ENCODE measurements at places on chromosomes 13 and 19.

DNA sequence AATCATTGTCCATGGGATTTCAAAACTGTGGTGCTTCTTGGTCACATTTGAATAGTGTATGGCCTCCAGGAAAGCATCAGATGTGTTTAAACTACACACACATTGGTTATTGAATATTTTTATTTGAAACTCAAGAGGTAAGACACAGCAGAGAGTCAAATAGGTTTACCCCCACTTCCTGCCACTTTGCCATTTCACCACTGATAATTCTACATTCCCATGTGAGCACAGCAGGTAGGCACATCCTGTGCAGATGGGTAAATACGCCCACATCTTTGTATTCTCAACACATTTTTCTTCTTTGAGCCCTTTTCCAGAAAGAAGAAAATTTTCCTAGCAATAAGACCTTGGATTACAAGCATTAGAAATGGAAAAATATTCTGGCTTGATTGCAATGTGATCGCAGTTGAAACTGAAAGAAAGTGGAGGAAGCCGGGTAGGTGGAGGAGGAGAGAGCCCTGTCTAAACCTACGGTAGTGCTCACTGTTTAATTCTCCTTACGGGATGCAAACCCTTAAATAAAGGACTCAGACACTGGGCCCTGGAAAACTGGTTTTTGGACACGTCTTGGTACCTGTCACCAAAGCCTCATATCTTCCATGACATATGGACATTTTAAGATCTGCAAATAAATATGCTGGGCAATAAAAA is 167.7 kb downstream of the COG6 start:
- no peak for DNase-seq

- peak; percentile 72 for DNase-seq
Observed at GRCh38 chr19:12669270-12670158, 2.9 kb downstream of the WDR83 start.

DNA sequence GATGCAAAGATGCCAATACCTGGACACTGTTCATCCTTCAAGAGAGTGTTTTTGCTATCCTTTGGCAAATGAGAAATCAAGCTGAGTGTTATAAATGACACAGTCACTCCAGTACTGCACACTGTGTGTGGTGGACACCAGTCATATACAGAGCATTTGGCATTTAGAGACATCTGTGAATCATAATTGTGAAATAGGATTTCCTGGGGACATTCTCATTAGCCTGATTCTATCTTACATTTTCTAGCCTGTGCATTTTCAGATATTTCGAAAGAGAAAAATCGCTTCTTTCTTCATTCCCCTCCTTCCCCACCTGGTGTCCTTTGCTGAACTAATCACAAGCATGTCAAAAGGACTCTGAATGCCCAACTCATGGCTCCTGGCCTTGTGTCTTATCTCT is 781.0 kb upstream of the ARGLU1 start:
- no peak for DNase-seq

DNA sequence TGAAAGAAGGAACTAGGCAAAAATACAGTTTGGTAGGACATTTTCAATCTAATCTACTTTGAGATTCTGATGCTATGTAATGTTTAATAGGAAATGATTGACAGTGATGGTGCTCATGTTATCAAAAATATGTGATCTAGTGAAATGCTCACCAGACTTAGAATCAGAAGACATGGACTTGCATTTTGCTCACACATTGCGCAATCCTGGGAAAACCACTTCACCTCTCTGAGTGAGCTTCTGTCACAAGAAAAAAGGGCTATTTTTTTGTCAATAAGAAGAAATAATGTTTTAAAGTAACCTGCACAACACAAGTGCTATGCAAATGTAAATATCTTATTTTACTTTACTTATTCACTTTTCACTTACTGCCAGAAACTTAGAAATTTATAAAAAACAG is 380.9 kb upstream of the HTR2A start:
- no peak for DNase-seq

DNA sequence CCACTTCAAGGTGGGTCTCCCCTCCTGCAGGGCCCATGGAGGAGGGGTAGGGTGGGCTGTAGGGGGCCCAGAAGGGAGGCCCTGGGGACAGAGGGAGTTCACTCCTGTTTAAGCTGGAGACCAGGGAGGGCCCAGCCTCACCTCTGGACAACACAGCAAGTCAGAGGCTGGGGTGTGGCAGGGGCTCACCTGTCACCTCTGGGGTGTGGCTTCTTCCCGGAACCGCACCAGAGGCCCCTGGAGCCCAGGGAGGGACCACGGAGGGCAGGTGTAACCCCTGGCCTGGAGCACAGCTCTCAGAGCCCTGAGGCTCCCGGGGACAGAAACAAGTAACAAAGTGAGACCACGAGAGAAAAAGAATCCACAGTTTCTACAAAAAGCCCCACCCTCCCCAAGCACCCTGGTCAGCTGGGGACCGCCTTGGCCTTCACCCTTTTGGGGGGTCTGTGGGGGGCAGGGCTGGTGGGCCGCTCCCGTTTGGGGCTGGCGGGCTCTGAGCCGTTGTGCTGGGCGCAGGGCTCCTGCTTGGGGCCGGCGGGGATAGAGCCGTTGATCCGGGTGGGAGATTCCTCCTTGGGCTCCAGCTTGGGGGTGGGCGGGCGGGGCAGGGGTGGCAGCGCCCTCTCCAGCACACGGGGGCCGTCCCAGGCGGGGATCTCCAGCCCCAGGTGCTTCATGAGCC is 8.0 kb downstream of the SIRT6 start:
- no peak for DNase-seq

GRCh38 chr13:40445557-40445990 is 220.9 kb downstream of the FOXO1 start:
- peak; percentile 99 for DNase-seq

- DNase-seq = no peak
Observed at GRCh38 chr19:29564574-29565005, 38.8 kb downstream of the VSTM2B start.

- no peak for DNase-seq
Observed at GRCh38 chr13:98054301-98054700, 88.6 kb upstream of the FARP1 start.

DNA sequence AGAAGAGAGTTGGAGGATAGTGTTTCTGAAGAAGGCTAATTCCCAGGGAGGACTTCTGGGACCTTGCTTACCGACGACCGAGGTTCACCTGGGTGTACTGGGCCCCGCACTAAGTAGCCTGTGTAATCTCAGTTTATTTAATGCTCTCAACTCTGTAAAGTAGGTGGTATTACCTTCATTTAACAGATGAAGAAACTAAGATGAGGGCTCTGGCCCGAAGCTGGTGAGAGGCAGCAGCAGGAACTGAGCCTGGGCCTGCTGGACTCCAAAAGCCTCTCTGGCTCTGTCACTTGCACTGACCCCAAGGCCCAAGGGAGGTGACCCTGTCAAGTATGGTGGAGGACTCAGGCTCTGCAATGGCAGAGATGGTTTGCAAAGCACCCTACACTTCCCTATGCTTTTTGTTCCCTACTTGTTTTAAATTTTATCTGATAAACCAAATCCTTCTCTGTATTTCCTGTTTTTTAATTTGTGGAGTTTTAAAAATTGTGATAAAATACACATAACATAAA is 50.6 kb downstream of the GGACT start:
- DNase-seq = no peak

- peak; percentile 9 for DNase-seq
Observed at GRCh38 chr13:106796280-106797047, 228.5 kb upstream of the ARGLU1 start.

DNA sequence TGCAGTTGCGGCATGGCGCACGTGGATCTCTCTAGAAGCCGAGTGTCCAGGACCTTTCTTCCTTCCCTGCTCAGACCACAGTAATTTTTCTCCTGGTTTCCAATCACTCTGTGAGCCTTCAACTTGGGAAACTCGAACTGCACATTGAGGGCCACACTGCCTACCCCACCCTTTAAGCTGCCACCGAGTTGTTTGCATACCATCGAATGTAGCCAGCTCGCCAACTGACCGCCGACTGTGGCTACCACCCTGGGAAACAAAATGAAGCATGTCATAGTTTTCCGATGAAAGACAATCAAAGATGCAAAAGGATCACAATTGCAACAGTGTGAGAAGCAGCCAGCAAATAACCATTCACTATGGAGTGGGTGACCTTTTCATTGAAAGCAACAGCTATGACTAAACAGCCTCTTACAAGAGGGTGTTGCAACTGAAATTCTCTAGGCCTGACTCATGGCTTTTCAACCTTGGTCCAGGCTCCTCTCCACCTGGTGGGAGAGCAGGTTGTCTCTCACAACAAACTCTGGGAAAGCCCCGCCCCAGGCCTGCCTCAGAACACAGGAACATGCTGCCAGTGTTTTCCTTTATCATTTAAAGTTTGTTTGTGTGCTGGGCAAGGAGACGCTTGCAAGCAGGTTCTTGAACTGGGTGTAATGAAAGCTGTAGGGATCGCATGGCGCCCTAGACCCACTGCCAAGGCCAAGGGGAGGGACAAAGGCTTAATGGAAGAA is 141.7 kb upstream of the SERP2 start:
- DNase-seq = no peak

Data from GM12878 (cell line).